Mammary epithelial cell (primary cell): ENCODE measurements at places on chromosomes 6 and 20. TPM values are rescaled to one million over a fixed set of nuclear protein-coding genes. Genes with fewer than 3 reads are reported as not detected.

The PRICKLE4 gene
- 0.75 and 1.5 TPM in 2 replicates for total RNA-seq

The TTLL9 gene
- 0.21 TPM in 1 of 2 replicates, not detected in the other for total RNA-seq

The NAA20 gene
- total RNA-seq = 44.3 TPM

The SLC18B1 gene
- 13.8 and 16.2 TPM in 2 replicates for total RNA-seq

The TMEM30A gene
- total RNA-seq = 127 TPM

The IL22RA2 gene
- total RNA-seq = not detected in 2 replicates

The TMEM217 gene
- total RNA-seq = 4.2 TPM

The HLA-DQB1 gene
- 8.9 and 10.7 TPM in 2 replicates for total RNA-seq

The PPIL6 gene
- 4.2 TPM for total RNA-seq

The LAMA4 gene
- 1.2 TPM for total RNA-seq

The PPP1R14C gene
- total RNA-seq = 56.2 and 66.5 TPM in 2 replicates

The PPP1R3G gene
- total RNA-seq = 0.67 TPM

The RBM24 gene
- total RNA-seq = 0.40 and 0.49 TPM in 2 replicates

The HLA-DOB gene
- 8.3 TPM for total RNA-seq

The NOTCH4 gene
- 0.45 and 0.66 TPM in 2 replicates for total RNA-seq

The KIAA0408 gene
- not detected for total RNA-seq

The AKIRIN2 gene
- 65.7 and 70.4 TPM in 2 replicates for total RNA-seq

The CTCFL gene
- total RNA-seq = not detected in 2 replicates

The TMC2 gene
- not detected for total RNA-seq

The MTFR2 gene
- 2.8 and 7.3 TPM in 2 replicates for total RNA-seq
